ENCODE measurements at places on chromosomes 5 and 9. TPM values are rescaled to one million over a fixed set of nuclear protein-coding genes. Genes with fewer than 3 reads are reported as not detected.

The LHX3 gene
- not detected for total RNA-seq

The SLC46A2 gene
- not detected for total RNA-seq

The ANKRD18B gene
- not detected for total RNA-seq

The ALDOB gene
- not detected for total RNA-seq

The AFAP1L1 gene
- total RNA-seq: 10.8 TPM

The ATP10B gene
- not detected for total RNA-seq
